ENCODE measurements at places on chromosomes 11 and 22. TPM values are rescaled to one million over a fixed set of nuclear protein-coding genes. Genes with fewer than 3 reads are reported as not detected.
A peak's percentile ranks its signal among the peaks of the same experiment; 100 is the strongest.

Gene SLCO2B1
- total RNA-seq: not detected

Gene NAV2
- total RNA-seq: 0.33 TPM

Gene SULT4A1
- total RNA-seq: not detected

Gene C22orf42
- not detected for total RNA-seq

Gene PDGFB
- total RNA-seq: 0.13 TPM

Gene PGA5
- total RNA-seq: not detected

Gene OR9Q1
- total RNA-seq: not detected

- DNase-seq: no peak
Measured at GRCh38 chr11:47529951-47530350, 23.0 kb downstream of the CELF1 start.

DNA sequence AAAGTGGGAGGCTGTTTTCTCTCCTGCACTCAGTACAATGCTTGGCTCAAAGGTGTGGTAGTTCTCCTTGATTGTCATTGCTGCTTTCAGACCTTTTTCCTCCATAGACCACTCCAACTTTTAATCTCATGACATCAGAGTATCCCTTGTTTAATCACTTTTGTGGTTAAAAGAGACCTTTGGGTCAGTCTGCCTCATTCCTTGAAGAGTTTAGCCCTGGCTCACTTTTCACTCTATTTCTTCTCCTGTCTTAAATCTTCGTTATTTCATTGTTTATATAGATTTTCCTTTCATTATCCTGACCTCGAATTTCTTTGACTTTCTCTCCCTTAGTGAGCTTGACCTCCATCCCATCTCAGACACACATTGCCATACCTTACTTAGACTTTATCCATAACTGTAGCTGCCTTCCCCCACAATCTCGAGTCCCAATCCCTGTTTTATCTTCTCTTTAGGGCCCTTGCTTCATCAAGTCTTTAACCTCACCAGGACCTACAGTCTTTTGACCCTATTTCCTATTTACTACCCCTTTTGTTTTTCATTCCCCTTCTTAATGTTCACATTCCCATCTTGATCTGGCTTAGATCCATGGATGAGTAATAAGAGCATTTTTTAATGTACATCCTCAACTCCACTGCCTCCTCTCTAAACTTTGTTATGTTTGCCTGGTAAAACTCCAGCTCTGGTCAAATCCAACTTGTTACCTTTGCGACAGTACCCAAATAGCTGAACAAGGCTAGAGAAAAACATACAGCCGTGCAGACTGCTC is 9.5 kb downstream of the ATXN10 start:
- no peak for DNase-seq

DNA sequence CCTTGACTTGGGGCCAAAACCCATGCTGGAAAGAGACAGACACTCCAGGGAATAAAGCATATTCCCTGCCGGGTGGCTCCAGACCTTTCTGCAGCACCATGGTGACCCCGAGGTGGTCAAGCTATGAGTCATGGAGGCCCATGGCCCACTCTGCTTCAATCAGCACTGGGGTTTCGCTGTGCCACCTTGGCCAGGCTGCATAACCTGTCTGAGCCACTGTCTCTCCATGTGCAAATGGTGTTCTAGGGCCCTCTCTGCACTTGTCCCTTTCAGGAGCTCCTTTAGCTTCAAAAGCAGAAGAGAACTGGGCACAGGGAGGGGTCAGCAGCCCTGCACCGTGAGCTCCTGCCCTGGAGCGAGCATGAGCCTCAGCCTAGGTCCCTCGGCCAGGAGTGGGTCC is 410.1 kb downstream of the SHANK2 start:
- DNase-seq: no peak

GRCh38 chr11:46361283-46362155 is 14.3 kb downstream of the DGKZ start:
- DNase-seq: peak; percentile 88

DNA sequence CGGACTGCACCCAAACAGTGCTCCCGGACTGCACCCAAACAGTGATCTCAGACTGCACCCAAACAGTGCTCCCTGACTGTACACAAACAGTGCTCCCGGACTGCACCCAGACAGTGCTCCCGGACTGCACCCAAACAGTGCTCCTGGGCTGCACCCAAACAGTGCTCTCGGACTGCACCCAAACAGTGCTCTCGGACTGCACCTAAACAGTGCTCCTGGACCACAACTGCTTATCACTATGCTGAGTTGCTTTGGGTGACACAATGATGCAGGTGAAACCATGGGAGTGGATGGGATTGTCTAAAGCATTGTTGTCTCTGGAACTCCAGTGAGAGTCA is 90.4 kb downstream of the FBXO7 start:
- DNase-seq: no peak

- DNase-seq: no peak
Measured at GRCh38 chr22:44033694-44034093, 9.6 kb downstream of the PARVB start.

DNA sequence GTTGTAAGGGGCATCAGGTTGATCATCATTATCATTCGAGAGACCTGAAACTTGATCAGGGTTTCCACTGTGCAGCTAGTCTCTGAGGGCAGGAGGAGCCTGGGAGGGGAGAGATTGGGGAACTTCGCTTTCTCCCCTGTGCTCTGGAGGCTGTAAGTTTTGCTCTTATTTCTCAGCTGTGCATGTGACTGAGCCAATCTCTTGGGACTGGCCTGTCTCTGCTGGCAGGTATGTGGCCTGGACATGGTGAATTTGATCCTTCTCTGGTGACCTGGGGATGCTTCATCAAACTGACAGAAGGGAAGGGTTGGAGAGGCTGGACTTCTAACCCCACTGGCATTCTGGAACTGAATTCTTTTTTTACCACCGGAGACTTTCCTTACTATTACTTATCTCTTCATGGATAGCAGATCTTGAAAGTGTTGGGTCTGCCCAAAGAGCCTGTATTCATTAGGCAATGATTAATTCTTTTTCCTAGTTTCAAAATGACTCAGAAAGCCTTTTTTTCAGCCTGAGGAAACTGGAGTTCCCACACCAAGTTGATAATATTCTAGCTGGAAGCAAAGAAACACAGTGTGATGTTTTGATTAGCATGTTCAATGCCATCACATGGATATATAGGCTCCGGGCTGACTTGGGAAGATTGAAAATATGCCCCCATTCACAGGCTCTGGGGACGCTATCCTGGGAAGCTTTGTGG is 36.5 kb downstream of the TSPAN18 start:
- DNase-seq: no peak

DNA sequence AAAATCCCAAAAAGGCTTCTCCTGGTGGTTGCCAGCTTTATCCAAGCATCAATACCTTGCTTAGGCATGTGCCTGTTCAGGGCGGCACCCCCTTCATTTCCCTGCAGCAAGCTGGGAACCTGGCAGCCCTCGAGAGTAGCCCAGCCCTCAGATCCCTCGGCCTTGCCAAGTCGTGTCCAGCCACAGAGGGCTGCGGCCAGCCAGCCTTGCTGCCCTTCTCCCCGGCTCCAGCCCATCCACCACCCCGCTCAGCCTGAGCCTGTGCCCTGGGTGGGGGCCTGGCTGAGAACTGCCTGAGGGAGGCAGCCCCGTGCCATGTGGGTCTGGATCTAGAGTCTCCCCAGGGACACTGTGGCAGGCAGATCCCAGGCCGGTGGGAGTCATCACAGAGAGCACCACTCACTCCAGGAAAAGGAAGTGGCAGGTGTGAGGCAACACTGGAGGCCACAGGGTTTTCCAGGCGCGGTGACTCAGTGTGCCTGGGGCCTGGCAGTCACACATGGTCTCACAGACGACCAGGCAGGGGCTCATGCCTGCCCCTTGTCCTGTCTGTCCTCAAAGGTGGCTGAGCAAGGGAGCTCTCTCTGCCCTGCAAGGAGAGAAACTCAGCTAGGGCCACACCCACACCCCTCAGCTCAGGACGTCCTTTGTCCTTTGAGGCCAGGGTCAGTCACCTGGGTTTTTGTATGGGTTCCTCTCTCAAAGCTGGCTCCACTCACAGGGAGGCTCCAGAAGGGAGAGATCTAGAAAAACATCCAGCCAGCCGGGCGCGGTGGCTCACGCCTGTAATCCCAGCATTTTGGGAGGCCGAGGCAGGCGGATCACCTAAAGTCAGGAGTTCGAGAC is 12.2 kb upstream of the CDC42BPG start:
- no peak for DNase-seq

DNA sequence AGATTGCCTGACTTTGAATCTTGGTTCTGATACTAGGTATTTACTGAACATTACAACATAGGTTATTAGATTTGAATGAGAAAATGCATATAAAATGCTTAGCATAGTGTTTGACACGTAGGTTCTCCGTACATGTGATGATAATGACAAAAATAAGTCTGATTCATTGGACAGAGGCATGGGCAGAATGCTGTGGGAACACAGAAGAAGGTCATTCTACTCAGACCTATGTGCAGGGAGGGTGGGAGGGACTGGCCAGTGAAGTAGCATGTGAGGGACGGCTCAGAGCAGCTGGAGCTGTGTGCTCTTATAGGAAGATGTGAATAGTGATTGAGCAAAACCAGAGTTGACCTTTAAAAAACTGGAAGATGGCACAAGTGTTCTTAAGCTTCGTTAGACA is 256.8 kb upstream of the RAG2 start:
- DNase-seq: no peak

DNA sequence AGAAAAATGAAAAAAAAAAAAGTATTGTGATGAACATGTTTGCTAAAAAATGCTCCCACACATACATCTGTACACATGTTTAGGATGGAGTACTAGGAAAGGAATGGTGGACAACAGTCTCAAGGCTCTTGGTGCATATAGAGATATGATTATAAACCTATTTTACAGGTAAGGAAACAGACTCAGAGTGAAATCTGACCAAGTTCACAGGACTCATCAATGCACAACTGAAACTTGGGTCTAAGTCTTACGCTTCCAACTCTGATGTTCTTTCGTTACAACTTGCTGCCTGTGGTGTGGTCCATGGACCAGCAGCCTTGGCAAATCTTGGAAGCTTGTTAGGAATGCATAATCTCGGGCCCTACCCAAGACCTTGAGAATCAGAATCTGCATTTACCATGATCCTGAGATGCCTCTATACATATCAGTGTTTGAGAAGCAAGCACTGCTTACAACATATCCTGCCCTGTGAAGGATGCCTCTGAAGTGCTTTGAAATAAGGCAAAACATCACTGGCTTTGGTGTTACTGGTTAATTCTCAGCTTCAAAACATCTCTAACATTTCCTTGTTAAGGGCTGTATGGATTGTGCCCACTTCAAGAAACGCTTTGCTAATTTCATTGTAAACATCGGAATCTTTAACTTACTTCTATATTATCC is 39.9 kb upstream of the NUP160 start:
- DNase-seq: no peak

DNA sequence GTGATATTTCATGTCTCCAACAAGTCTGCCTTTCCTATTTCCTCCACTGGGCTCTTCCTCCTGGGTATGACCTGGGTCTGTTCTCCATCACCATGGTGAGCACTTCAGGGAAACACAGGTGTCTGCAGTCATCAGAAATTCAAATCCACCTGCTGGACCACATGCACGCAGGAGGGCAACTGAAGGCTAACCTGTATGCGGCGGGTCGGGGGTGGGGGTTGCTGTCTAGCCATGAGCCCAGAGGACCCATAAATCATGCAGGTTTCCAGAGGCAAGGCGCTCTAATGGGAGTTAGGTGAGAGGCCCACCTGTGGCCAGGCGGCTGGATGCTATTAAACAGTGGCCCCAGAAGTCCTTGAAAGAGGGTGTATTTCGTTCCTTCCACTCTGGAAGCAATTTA is 11.1 kb upstream of the PAMR1 start:
- no peak for DNase-seq

DNA sequence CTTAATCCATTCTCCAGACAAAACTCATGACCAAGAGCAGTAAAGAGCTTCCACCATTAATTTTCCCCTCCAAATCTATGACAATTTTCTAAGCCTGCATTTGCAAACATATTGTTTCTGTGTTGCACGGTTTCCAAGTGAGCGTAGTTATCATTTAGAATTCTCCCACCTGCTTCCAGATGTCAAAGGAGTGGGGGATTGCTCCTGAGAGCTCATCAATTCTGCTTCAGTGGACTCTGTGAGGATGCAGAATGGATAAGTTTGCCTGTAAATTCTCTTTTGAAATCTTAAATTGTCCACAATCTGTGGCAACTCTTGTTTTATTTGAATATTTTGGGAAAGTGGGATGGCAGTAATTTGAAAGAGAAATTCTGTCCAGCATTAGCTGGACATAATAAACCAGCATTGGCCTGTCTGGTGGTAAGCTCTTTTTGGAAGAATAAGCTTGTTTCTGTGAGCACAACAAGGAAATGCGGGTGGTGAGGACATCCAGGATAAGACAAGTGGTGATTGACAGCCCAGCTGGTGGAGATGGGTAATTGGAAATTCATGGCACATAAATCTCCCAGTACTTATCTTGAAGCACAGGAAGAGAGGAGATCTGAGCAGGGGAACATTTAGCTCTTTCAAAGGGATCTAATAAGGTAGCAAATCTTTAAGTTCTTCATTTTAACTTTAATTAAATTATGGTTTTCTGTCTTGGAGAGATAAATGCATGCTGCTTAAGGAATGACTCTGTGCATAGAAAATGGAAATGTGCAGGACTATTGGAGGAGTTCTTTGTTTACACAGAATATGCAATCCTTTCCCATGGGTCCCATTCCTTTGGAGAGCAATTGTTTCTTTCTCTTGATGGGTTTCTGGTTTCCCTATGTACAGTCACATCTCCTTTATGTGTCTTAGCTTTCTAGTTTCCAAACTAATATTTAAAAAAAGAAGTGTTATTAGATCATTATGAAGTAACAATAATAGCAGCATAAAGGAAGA is 73.2 kb downstream of the FAT3 start:
- no peak for DNase-seq

- DNase-seq: no peak
Measured at GRCh38 chr11:109512680-109513079, 90.7 kb downstream of the C11orf87 start.

DNA sequence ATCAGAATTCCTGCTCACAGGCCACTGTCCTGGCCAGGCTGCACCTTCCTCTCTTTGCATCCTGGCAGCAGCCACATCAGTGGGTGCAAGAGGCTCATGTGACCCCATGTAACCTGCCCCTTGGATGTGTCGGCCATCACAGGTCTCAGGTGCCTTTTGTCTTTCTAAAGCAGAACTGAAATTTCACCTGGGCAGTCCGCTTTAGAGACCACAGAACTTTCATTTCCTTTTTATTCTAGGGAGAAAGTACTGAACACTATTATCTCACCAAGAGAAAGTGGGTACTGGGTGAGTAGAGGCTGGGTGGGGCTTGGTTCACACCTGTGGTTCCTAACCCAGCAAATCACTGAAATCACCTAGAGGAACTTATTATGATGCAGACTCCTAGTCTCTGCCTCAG is 51.7 kb upstream of the NUP160 start:
- DNase-seq: peak; percentile 94

DNA sequence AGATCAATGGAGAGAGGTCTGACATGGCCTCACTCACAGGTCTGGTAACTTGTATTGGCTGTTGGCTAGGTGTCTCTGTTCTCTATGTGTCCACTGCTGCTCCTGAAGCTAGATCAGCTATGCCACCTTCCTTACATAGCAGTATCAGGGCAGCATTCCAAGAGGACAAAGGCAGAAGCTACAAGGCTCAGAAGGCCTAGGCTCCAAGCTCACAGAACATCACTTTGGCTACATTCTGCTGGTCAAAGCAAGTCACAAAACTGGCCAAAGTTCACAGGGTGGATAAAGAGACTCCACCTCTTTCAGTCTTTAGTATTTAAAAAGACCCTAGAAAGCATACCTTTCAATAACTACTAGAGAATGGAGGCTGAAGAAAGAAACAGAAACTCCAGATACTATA is 4.1 kb downstream of the SLC5A12 start:
- no peak for DNase-seq

Measured in OCI-LY7 (cell line).